Testis (tissue), 5 donors: ENCODE measurements at places on chromosomes 5 and 9. TPM values are rescaled to one million over a fixed set of nuclear protein-coding genes. Genes with fewer than 3 reads are reported as not detected.

The LRRC19 gene
- polyA plus RNA-seq, result 0.38 TPM

The HSPB3 gene
- 2.8 TPM for polyA plus RNA-seq

The CAMK2A gene
- 0.70 TPM for polyA plus RNA-seq

The PLAC8L1 gene
- 27.7 TPM for polyA plus RNA-seq

The ADAMTS6 gene
- polyA plus RNA-seq, result 4.1 TPM

The RAB3C gene
- polyA plus RNA-seq, result 2.5 TPM

The GGTA1 gene
- 8.9 TPM for polyA plus RNA-seq

The FOXD4L4 gene
- not detected for polyA plus RNA-seq

The EDIL3 gene
- 8.6 TPM for polyA plus RNA-seq

The GPRIN1 gene
- 2.5 TPM for polyA plus RNA-seq

The ANKRD31 gene
- 3.7 TPM for polyA plus RNA-seq

DNA sequence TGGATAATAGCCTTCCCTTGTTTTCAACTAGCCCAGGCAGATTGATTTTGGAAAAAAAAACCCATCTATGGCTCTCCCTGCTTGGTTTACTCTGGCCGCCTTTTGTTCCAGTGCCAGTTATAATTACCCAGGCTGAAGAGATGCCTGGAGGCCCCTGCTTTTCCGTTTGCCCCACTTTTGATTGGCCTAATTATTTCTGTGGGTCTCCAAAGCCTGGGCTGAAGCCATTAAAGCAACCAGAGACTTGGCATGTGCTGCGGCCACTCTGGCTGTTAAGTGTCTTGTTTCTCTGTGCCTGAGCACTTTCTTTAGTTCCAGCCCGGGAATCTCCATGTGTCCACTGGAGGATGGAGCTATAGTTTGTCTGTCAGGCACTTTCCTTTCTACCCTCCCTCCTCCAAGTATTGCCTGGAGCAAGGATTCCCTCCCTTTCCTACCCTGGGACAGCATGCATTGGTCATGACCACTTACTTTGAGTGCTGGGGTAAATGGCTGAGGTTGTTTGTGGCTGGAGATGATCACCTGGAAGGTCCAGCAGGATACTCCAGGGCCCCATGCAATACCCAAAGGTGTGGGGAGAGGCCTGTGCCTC lies 105.1 kb upstream of the CTSL start:
- no peak for DNase-seq

GRCh38 chr5:177456976-177457851 lies 10.6 kb downstream of the PRR7 start:
- peak; percentile 90 for DNase-seq

DNA sequence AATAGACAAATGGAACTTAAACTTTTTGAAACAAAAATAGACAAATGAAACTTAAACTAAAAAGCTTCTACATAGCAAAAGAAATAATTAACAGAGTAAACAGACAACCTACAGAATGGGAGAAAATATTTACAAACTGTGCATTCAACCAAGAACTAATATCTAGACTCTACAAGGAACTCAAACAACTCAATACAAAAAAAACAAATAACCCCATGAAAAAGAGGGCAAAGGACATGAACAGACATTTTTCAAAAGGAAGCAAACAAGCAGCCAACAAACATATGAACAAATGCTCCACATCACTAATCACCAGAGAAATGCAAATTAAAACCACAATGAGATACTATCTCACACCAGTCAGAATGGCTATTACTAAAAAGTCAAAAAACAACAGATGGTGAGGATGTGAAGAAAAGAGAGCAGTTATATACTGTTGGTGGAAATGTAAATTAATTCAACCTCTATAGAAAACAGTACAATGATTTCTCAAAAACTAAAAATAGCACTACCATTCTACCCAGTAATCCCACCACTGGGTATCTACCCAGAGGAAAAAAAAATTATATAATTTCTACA lies 170.8 kb upstream of the RGMB start:
- no peak for DNase-seq

- no peak for DNase-seq
Measured at GRCh38 chr5:106698169-106698568, 972.6 kb downstream of the EFNA5 start.

GRCh38 chr5:72645064-72645846 lies 138.0 kb upstream of the ZNF366 start:
- no peak for DNase-seq

DNA sequence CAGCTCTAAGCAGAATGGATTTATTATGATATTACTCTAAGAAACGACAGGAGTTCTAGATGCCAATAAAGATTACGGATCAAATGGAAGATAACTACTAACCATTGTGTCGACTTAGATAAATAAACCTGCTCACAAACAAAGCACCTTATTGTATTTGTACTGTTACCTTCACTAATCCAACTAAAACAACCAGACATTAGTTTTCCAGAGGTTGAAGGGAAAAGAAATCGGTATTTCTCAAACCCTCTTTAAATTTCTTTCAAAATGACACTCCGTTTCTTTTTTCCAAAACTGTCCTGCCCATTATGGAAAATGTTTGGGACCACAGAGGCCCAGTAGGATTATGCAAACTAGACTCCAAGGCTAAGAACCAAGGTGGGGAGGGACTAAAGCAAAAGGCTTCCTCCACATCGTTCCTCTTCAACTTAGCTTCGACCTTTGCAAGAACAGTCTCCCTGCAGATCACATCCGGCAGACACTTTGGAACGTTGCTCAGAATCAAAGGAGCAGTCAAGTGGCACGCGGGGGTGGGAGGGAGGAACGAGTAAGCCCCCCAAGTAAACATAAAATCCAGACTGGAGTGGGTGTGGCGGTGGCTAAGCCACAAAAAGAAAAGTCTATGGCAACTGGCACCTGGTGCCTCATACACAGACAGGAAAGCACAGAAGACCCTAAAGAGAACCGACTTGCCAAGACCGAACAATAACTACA lies 2.7 kb downstream of the MLLT3 start:
- DNase-seq, result peak; percentile 20

DNA sequence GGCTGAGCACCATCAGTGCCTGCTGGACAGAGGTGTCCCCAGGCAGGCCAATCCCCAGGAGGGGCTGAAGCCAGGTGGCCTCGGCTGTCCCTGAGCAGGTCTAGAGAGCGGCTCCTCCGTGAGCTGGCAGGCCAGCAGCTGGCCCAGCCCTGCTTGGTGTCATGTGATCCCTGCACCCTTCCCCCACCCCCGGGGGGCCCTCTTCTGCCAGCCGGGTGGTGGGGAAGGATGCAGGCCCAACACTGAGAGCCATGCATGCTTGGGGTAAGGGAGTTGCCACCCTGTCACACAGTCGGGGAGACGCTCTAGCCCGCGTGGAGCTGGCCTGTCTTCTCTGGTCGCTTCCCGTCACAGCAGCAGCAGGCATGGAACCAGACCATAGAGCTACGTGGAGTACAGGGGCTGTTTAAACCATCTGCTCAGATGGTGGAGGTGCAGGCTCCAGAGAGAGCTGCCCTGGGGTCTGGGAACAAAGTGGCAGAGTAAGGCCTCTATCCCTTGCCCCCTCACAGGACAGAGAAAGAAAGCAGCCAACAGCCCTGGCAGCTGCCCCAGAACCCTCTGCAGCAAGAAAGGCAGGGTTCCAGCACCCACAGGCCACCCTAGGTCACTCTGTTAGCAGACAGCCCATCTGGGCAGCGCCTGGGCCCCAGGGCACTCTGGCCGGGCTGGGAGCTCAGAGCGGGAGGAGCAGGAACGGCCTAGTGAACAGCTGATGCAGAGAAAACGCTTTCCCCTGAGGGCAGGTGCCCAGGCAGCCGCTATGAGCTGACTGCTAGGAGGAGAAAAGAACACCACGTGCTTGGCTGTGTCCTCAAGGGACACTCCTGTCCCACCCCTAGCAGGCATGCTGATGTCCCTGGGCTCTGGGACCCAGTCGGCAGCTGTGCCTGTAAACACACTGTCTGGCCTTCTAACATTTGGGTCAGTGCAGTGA lies 6.8 kb downstream of the RALGDS start:
- no peak for DNase-seq

DNA sequence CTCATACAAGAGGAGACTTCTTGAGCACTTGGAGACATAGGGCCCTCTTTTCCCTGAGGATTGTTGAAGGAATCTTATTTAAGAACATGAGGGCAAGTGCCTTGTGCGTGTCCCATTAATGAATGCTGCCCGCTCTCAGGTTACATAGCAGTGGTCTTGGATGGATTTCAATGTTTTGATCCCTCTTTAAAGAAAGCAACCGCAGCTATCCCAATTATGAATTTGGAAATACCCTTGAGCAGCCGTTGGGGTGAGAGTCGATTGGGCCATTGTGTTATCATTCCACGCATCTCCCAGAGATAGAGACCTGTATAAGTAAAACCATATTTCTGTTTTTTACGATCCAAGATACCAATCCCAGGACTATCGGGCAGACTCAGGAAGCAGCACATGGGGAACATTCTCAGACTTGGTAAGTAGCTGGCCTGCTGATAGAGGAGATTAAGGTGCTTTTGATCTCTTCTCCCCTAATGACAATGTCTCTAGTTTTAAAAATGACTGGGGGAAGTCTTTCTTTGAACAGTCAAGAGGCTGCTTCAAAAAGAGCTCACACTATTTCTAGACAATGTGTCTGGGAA lies 145.3 kb downstream of the MACROH2A1 start:
- no peak for DNase-seq

GRCh38 chr9:38007016-38007415 lies 62.0 kb downstream of the SHB start:
- DNase-seq, result no peak

DNA sequence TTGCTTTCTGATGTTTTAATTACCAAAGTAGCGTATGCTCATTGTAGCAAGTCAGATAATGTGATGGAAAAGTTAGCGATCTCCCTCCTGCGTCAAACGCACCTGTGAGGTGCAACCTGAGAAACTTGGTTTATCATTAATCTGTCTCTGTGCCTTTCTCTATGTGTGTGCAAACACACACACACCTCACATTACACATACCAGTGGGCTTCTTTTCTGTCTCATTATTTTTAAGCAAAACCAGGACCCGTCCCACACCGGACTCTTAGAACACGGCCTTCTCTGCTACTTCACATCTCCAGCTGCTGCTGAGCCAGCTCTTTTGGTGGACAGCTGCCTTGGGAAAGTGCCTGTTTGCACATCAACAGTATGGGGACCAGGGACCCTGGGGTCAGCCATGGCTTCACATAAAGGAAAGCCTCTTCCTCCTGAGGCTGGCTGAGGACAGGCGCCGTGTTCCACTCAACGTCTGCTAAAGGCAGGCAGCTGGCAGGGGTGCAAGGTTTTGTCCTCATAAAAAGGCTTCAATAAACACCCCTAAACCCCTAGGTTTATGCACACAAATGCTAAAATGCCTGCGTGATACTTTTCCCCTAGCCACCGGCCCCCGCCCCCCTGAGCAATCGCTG lies 44.2 kb downstream of the MRPL36 start:
- peak; percentile 4 for DNase-seq

DNA sequence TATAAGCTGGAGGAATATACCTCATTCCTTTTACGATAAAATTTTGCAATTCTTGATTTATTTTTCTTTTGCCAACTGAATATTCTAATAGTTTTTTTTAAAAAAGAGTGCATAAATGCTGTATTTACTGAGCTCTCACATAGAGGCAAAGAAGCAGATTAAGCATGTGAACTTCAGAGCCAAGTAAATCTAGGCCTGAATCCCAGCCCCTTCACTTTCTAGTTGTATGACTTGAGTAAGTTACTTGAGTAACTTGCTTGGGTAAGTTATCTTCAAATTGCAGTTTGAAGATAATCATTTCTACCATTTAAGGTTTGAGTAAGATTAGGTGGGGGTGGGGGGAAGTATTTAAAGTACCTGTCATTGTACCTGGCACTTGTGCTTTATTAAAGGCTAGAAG lies 21.8 kb downstream of the LURAP1L start:
- DNase-seq, result no peak

DNA sequence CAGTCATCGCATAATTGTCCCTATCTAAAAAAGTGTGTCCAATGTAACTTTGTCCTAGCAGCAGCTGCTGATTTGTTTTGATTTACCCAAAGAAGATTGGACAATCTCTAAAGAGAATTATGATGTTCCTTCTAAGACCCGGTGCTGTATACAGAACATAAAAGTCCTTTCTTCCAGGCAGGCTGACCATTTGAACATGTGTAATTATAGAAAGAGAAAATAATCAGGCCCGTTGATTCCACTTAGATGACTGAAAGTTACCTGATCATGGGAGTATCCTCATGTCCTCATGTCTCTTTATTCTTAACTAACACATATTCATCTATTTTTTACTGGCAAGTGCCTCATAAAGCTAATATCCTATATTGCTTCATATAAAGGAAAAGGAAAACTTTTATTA lies 164.1 kb upstream of the MRPS30 start:
- no peak for DNase-seq

DNA sequence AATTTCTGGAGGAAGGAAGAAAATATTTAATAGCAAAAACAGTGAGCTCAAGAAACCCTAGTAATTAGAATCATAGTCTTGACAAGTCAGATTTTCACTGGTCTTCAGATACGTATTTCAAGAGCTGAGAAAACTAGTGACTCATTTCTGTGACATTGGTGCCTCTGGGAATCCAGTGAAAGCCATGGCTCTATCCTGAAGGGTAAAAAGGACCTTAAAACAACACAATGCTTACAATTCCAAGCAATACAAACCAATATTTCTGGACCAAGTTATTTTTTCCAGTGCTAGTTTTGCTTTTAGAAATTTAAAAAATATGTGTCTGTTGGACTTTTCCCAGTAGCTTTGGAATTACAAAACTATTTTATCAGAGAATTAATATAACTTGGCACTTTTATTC lies 140.3 kb downstream of the LPAR1 start:
- no peak for DNase-seq

DNA sequence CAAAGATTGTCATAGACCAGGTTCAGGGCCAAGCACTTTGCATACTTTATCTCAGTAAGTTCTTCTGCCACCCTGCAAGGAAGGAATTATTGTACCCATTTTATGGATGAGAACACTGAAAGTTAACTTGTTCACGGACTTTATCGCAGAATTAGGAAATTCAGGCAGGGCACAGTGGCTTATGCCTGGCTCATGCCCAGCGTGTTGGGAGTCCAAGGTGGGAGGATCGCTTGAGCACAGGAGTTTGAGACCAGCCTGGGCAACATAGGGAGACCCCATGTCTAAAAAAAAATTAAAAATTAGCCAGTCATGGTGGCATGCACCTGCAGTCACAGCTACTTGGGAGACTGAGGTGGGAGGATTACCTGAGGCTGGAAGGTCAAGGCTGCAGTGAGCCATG lies 72.4 kb downstream of the MFAP3 start:
- no peak for DNase-seq

- DNase-seq, result no peak
Measured at GRCh38 chr9:135288054-135288453, 191.5 kb upstream of the PPP1R26 start.

GRCh38 chr5:59037453-59037852 lies 454.6 kb downstream of the RAB3C start:
- no peak for DNase-seq

- DNase-seq, result no peak
Measured at GRCh38 chr9:121240472-121241135, 27.4 kb upstream of the GSN start.
